ENCODE measurements at places on chromosomes 4 and X. TPM values are rescaled to one million over a fixed set of nuclear protein-coding genes. Genes with fewer than 3 reads are reported as not detected.

- DNase-seq: no peak
These were observed 1133.9 kb downstream of the SH3BGRL start for GRCh38 chrX:82335772-82336171.

DNA sequence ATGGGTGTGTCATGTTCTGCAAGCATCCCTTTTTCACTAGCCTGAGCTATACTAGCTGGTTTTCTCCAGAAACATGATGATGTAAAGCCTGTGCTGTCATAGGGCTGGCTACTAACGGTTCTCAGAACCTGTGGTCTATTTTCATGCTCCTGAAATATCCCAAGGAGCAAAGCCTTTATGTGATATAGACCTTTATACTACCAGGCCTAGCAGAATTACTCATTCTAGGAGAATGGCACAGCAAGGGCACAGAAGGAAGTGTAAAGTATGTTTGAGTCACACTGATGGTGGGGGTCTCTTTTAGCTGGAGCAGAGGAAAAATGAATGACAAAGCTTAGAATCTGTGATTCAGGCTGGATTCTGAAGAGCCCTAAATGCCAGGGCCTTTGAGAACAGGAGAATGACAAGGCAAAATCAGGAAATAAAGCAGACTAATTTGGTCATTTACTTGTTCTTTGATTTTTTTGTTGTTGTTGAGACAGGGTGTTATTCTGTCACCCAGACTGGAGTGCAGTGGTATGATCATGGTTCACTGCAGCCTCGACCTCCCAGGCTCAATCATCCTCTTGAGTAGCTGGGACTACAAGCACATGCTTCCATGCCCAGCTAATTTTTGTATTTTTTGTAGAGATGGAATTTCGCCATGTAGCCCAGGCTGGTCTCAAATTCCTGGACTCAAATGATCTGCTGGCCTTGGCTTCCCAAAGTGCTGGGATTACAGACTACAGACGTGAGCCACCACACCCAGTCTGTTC lies 11.8 kb downstream of the TCEAL1 start:
- DNase-seq: no peak

DNA sequence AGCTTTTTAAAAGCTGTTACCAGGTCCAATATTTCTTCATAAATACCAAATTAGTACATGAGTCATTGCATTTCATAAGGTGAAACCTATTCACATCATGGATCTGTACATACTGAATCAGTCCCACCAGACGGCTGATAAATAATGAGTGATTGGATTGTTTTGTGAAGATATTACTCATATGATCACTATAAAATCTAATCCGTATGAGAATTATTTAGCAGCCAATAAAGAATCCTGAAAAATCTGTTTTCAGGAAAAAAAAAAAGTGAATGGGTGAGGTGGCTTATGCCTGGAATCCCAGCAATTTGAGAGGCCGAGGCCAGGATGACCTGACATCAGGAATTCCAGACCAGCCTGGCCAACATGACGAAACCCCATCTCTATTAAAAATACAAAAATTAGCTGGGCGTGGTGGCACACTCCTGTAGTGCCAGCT lies 438.1 kb downstream of the INPP4B start:
- no peak for DNase-seq

DNA sequence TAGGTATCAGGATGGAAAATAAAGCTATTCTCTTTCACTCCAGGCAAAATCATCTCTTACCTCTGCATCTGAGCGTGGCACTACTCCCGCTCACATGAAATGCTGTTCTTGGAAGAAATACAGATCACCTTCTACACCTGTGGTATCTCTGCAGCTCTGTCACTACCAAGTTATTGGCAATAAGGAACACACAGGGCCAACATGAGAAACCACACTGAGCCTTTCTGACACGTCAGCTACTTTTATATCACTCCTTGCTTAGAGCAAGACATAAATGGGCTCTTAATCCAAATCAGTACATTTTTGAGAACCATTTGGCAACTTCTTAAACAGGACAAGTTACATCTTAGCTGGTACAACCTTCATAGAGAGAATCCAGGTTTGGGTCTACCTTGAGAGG lies 101.8 kb upstream of the GUCY1A1 start:
- DNase-seq: no peak

DNA sequence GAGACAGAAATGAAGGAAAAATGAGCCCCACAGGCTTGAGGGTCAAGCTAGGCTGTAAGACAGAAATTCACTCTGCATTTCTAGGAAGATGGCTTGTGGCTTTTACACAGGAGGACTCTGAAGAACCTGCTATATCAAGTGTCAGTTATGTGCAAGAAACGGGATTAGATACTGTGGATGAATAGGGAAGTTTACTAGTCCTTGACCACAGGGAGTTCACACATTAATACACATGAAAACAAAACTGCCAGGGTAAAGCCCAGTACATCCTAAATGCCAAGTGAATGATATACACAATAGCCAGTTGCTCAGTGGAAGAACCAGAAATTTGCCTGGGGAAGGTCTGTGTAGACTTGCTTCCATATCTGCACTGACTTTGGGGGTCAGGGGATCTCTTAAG lies 53.5 kb downstream of the TMEM131L start:
- no peak for DNase-seq

GRCh38 chr4:13547485-13548041 lies 3.3 kb upstream of the NKX3-2 start:
- DNase-seq: peak; percentile 60

DNA sequence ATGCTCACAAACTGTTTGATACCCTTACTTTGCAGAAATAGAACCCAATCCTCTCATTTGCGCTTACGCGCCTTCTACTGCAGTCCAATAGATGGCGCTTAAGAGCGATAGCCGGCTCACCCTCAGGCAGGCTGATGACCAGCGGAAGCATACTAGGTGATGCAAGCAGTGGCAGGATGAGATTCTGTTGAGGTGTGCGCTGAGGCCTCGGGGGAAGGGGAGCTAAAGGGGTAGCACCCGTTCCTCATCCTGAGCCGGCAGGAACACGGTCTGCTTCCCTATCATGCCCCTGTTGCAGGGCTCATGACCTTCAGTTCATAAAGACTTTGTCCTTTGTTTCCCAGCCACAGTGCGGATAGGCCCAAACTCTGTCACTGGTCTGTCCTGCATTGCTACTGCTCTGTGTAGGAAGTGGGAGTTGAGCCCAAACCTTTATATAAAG lies 628.9 kb downstream of the TLL1 start:
- no peak for DNase-seq

SEPSECS gene
- 20.7 TPM for total RNA-seq

IRAK1 gene
- total RNA-seq: 107 TPM

- DNase-seq: no peak
These were observed 63.3 kb upstream of the RXFP1 start for GRCh38 chr4:158458271-158458895.

GRCh38 chrX:110678591-110678990 lies 117.0 kb downstream of the CHRDL1 start:
- DNase-seq: no peak

DNA sequence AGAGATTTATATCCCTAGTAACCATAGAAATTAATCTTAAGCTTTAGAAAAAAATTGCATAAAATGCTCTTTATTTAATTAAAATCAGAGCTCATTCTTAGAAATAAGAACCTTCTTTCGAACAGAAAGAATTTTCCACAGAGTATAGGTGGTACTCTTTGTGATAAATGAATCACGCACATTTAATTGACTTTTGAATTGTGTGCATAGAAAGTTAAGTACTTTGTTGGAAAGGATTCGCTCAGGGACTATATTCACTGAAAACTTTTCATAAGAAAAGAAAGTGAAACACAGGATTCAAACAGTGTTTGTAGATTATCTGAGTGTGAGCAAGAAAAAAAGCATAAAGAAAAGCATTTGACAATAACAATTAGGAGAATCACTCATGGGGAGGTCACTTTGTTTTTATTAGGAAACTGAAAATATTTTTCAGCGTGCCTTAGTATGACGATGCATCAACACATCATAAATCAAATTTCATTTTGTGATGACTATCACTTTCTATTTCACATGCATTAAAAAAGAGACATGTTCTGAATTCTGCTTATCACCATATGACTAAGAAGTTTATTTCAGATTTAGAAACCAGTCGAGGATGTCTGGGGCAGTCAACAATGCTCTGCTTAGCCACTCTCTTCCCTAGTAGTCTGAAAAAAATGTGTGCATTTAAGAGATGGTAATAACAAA lies 49.5 kb downstream of the STX18 start:
- DNase-seq: no peak

NPNT gene
- not detected for total RNA-seq

USP27X gene
- 2.0 TPM for total RNA-seq
